Articular chondrocyte of knee joint (primary cell): ENCODE measurements at places on chromosomes 7 and 10. TPM values are rescaled to one million over a fixed set of nuclear protein-coding genes. Genes with fewer than 3 reads are reported as not detected.

Gene TFR2
- total RNA-seq, result 0.65 TPM in 2 replicates

Gene RNF133
- total RNA-seq, result 1.0 and 1.3 TPM in 2 replicates

Gene UCMA
- not detected in 2 replicates for total RNA-seq

Gene MSANTD7
- total RNA-seq, result 15.9 and 17.4 TPM in 2 replicates

Gene PSMA2
- total RNA-seq, result 113 and 121 TPM in 2 replicates

Gene MMP21
- total RNA-seq, result 0.11 TPM in 1 of 2 replicates, not detected in the other

Gene FAM237B
- total RNA-seq, result not detected in 2 replicates

Gene AGMO
- total RNA-seq, result 0.32 and 0.52 TPM in 2 replicates

Gene PLEKHA8
- 13.1 and 13.3 TPM in 2 replicates for total RNA-seq

Gene SLC39A12
- total RNA-seq, result under 0.01 TPM in 1 of 2 replicates, not detected in the other

Gene ABCC2
- total RNA-seq, result 0.97 and 1.6 TPM in 2 replicates

Gene PAPOLB
- total RNA-seq, result 0.22 and 0.39 TPM in 2 replicates

Gene CALD1
- 294 and 327 TPM in 2 replicates for total RNA-seq

Gene NYAP1
- 1.1 and 1.8 TPM in 2 replicates for total RNA-seq

Gene ZPBP
- total RNA-seq, result not detected in 2 replicates

Gene SFTPA2
- total RNA-seq, result not detected in 2 replicates

Gene GNGT1
- total RNA-seq, result not detected in 2 replicates

Gene PAPSS2
- total RNA-seq, result 91.2 and 106 TPM in 2 replicates

Gene ZNF107
- total RNA-seq, result 3.4 and 4.8 TPM in 2 replicates

Gene HECW1
- total RNA-seq, result 12.9 and 13.7 TPM in 2 replicates

Gene HPS6
- total RNA-seq, result 20.3 and 27.2 TPM in 2 replicates

Gene TMEM106B
- 93.9 and 107 TPM in 2 replicates for total RNA-seq

Gene PDE1C
- total RNA-seq, result 23.3 and 30.8 TPM in 2 replicates

Gene AOAH
- total RNA-seq, result 0.43 TPM in 1 of 2 replicates, not detected in the other

Gene TMEM184A
- under 0.01 and 0.26 TPM in 2 replicates for total RNA-seq

Gene PARD3
- total RNA-seq, result 31.1 and 39.9 TPM in 2 replicates

Gene AKR1B15
- total RNA-seq, result 0.43 TPM in 1 of 2 replicates, not detected in the other

Gene BTBD16
- total RNA-seq, result not detected in 2 replicates

Gene FGL2
- total RNA-seq, result 1.7 and 3.5 TPM in 2 replicates

Gene ANKRD61
- 0.11 TPM in 1 of 2 replicates, not detected in the other for total RNA-seq

Gene CDC14C
- 0.22 TPM in 1 of 2 replicates, not detected in the other for total RNA-seq

Gene RHOBTB1
- total RNA-seq, result 18.8 and 22.3 TPM in 2 replicates

Gene ATRNL1
- total RNA-seq, result 2.5 and 12.5 TPM in 2 replicates

Gene PRTFDC1
- 17.8 and 23.5 TPM in 2 replicates for total RNA-seq

Gene SEMA3D
- total RNA-seq, result 6.1 and 10.3 TPM in 2 replicates
